ENCODE measurements at places on chromosomes 16 and 17. TPM values are rescaled to one million over a fixed set of nuclear protein-coding genes. Genes with fewer than 3 reads are reported as not detected.

DNA sequence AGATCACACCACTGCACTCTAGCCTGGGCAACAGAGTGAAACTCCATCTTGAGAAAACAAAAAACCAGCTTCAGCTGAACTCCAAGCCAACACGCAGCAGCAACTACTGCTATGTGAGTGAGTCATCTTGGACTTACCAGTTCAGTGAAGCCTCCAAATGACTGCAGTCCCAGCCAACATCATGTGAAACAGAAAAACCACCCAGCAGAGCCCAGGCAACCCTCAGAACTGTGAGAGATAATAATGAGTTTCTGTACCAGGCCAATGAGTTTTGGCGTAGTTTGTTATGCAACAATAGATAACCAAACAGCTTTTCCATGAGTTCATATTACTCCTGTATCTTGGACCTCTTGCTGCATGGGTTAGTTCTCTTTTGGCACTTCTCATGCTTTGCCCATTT lies 23.3 kb downstream of the PHF12 start:
- H3K36me3 ChIP-seq = peaks cover 37% of the 10 kb centered on the region
- H3K27ac ChIP-seq = no peak overlapping the region
- H3K4me1 ChIP-seq = peaks cover 38% of the 10 kb centered on the region
- DNase-seq = no peak
- H3K27me3 ChIP-seq = no peaks in the 10 kb centered on the region

DNA sequence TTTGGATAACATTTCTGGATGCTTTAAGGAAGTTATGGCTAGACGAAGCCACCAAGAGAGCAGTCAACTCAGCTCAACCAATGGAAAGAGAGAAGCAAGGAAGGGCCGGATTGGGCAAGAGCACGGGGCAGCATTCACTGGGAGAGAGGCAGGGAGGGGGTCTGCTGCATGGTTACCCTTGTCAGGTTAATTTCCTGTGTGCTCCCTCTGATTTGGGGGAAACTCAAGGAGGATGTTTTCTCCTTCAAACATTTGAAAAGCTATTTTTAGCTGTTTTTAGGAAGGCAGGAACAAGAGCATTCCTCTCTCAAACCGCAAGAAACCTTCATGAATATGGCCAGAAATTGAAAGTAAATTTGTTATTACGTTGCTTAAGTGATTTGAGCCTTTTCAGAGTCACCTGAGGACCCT lies 118.5 kb upstream of the ZFHX3 start:
- H3K27ac ChIP-seq = peak overlapping the region; percentile 53
- H3K4me3 ChIP-seq = peak overlapping the region; percentile 37
- H3K4me1 ChIP-seq = peaks cover 16% of the 10 kb centered on the region

The ATAD5 gene
- total RNA-seq = 0.36 TPM

DNA sequence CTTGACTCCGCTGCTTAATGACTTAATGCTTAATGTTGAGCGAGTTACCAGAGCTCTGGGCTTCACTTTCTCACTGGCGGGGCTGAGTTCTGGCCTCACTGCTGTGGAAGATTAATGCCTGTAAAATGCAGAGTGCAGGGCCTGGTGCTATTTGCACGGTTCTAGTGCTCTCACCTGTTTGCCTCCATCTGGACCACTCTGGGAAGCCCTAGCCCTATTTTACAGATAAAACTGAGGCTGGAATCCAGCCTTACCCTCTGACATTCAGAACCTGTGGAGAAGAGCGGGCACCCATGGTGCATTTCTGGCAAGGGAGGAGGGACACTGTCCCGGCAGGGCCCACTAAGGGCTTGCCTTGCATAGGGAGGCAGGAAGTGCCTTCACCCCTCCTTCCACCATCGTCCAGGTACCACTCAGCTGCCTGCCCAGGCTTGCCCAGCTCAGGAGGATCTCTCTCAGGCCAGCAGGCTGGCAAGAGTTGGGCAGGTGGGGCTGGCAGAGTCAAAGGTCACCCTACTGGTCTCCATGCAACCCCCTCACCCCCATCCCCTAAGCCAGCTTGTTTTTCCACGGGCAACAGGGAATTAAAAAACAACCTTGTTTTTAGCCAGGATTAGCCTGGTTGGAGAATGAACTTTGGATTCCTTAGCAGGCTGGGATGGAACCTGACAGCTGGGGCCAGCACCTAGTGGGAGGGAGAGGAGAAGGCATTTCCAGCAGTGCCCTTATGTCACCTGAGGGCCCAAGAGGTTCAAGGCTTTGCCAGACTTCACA lies 4.1 kb upstream of the UBALD1 start:
- no peaks in the 10 kb centered on the region for H3K36me3 ChIP-seq
- no peak for DNase-seq
- H3K4me1 ChIP-seq = peaks cover 45% of the 10 kb centered on the region
- H3K27me3 ChIP-seq = no peaks in the 10 kb centered on the region

The MPV17L gene
- total RNA-seq = 7.0 TPM

DNA sequence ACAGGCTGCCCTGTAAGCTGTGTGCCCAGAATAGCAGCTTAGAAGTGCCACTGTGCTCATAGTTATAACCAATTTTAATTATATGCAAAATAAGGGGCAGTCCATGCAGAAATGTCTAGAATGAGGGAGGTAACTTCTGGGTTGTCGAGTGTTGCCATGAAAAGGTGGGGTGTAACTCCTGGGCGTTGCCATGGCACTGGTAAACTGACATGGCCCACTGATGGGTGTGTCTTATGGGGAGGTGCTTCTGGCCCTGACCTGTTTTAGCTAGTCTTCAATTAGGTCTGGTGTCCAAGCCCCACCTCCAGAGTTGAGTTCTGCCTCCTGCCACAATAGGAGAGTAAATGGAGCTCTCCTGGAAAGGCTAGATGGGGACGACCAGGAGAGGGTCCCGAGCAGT lies 120.6 kb downstream of the SALL1 start:
- DNase-seq = no peak
- H3K36me3 ChIP-seq = no peaks in the 10 kb centered on the region
- no peak overlapping the region for H3K4me3 ChIP-seq
- H3K4me1 ChIP-seq = peaks cover 11% of the 10 kb centered on the region
- peaks cover 5% of the 10 kb centered on the region for H3K27me3 ChIP-seq

The KRT32 gene
- total RNA-seq = 0.22 TPM

The C17orf50 gene
- total RNA-seq = not detected

The ADAD2 gene
- 0.52 TPM for total RNA-seq

The APOH gene
- not detected for total RNA-seq

- H3K36me3 ChIP-seq = no peaks in the 10 kb centered on the region
- no peak overlapping the region for H3K4me3 ChIP-seq
- peaks cover 56% of the 10 kb centered on the region for H3K27me3 ChIP-seq
- H3K4me1 ChIP-seq = no peaks in the 10 kb centered on the region
- H3K27ac ChIP-seq = no peak overlapping the region
- no peak for DNase-seq
Observed at GRCh38 chr16:74747716-74748615, 26.7 kb downstream of the FA2H start.

The USP43 gene
- 0.08 TPM for total RNA-seq

All from left ventricle myocardium inferior (tissue), 1 donor.